ENCODE measurements at places on chromosomes 2 and 18.

DNA sequence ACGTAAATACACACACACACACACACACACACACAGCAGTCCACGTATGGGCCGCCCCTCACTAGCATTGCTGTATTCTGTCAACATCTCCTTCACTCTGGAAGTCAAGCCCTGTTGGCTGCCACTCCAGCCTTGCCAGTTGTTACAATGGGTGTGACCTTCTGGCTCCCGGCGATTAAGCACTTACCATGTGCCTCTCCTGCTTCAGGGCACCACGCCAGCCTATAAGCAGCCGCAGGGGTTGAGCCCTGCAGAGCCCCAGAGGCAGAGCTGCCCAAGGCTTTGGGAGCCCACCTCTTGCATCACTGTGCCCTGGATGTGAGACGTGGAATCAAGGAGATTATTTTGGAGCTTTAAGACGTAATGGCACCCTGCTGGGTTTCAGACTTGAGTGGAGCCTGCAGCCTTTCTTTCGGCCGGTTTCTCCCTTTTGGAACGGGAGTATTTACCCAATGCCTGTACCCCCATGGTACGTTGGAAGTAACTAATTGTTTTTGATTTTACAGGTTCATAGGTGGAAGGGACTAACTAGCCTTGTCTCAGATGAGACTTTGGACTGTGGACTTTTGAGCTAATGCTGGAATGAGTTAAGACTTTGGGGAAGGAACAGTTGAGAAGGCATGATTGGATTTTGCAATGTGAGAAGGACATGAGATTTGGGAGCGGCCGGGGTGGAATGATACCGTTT is 54.5 kb upstream of the ROCK2 start:
- no peak for DNase-seq

DNA sequence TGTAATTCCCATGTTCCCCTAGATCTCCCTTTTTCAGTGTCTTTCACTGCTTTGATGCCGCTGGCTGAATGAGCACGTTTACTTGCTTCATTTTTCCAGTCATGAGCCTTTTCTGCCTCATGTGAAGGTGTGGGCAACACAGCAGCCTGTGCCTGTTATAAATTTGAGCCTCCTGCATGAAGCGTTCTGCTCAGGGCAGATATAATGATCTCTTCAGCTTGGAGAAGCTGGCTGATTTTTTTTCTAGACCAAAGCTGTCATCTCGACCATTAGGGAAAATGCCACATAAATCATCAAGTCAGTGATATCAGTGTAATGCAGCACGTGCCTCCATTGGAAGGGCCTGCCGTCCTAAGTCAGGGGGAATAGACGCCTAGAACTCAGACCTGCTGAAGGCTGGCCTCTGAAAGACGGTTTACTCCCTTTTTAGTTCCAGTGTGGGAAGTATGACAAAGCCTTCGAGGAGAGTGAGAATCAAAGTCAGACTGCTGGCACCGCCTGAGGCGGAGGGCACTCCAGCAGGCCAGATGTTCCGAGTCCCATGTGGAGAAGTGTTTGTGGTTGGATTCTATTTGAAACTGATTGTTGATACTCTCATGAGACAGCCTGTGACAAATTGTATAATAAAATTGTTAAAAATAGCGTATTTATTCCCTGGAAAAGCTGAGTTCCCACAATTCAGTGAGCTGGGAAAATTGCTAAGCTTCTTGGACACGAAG is 196.5 kb downstream of the MYO1B start:
- DNase-seq = no peak

GRCh38 chr18:55007602-55008001 is 48.3 kb upstream of the CCDC68 start:
- DNase-seq = no peak

DNA sequence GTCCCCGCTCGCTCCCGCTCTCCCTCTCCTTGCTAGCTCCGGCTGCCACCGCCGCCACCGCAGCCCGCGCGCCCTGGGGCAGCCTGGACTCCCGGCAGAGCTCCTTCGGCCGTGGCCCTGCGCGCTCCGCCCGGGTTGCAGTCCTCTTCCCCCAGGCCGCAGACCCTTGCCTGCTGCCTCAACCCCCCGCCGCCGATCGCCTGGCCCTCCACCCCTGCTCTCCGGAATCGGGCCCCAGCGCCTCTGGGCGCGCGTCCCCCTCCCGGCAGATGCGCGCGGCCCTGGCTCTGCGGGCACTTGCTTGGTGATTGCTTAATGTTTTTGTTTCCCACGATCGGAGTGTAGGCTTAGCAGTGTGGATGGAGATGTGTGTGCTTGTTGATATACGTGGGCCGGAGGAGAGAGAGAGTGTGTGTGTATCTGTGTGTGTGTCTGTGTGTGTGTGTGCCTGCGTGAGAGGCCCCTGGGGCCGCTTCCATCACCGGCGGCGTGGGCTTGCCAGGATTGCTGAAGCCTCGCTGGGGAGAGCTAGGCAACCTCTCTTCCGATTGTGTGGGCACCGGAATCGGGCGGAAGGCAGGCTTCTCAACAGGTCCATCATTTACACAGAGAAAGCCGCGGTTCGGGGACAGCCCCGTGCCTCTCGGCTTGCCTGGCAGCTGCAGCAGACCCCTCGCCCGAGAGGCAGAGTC is 877 bp downstream of the INHBB start:
- no peak for DNase-seq

- no peak for DNase-seq
Observed at GRCh38 chr2:55420439-55420725, 726 bp upstream of the CCDC88A start.

DNA sequence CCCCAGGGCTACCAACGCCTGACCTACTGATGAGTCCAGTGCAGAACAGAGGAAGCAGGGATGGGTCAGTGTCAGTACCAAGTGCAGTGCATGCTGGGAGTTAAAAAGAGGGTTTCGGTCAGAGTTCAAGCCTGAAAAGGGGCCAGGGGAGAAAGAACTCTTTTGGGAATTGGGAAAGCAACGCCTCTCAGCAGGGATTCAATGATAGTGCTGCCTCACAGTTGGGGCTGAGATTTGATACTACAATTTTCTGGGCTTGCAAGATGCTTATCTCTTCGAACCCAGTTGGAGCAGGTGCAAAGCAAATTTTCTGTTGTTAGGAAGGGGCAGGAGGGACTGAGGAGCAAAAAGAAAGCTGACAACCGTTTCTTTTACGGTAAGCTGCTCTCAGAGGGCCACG is 82.6 kb downstream of the CERKL start:
- DNase-seq = no peak

DNA sequence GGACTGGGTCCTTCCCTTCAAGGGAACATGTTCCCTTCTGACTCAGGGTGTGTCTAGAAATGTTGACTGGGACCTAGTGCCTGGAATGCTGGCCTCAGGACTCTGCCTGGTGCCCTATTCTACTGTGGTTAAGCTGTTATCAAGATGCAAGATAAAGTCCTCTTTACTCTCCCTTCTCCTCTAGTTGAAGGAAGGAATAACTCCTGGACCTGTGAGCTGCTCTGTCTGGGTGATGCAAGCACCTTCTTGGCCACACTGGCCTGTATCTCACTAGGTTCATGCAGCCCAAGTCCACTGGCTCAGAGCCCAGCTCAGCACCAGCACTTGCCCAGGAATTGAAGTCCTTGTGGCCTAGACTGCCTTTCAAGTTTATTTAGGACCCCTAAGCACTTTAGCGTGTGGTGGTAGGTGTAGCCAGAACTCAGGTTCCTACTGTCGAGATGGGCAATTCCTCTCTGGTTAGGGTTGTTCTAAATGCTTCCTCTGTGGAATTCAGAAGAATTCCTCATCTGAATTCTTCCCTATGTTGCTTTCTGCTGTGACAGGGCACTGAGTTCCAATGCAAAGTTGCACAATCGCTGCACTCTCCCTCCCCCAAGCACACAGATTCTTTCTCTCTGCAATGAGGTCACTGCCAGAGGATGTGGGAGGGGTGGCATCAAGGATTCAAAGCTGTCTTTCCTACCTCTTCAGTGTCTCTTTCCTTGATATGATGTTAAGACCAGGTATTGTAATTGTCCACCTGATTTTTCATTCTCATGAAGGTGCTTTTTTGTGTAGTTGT is 54.7 kb downstream of the VWC2L start:
- no peak for DNase-seq

DNA sequence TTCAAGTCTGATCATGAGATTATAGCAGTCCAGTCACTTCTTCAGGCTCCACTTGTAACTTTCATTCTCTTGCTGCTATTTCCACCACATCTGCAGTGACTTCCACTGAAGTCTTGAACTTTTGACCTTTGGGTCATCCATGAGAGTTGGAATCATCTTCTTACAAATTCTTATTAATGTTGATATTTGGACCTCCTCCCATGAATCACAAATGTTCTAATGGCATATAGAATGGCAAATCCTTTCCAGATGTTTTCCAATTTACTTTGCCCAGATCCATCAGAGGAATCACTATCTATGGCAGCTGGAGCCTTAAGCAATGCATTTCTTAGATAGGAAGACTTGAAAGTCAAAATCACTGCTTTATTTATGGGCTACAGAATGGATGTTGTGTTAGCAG is 159.4 kb downstream of the LTBP1 start:
- DNase-seq = no peak

- no peak for DNase-seq
Observed at GRCh38 chr2:209942936-209943605, 59.4 kb upstream of the RPE start.

- no peak for DNase-seq
Observed at GRCh38 chr18:65725251-65726050, 25.4 kb upstream of the CDH7 start.

- no peak for DNase-seq
Observed at GRCh38 chr18:70523035-70523791, 234.4 kb downstream of the SOCS6 start.

GRCh38 chr2:63035660-63036059 is 15.0 kb upstream of the OTX1 start:
- DNase-seq = no peak

GRCh38 chr2:23432531-23432930 is 47.6 kb downstream of the KLHL29 start:
- DNase-seq = no peak

DNA sequence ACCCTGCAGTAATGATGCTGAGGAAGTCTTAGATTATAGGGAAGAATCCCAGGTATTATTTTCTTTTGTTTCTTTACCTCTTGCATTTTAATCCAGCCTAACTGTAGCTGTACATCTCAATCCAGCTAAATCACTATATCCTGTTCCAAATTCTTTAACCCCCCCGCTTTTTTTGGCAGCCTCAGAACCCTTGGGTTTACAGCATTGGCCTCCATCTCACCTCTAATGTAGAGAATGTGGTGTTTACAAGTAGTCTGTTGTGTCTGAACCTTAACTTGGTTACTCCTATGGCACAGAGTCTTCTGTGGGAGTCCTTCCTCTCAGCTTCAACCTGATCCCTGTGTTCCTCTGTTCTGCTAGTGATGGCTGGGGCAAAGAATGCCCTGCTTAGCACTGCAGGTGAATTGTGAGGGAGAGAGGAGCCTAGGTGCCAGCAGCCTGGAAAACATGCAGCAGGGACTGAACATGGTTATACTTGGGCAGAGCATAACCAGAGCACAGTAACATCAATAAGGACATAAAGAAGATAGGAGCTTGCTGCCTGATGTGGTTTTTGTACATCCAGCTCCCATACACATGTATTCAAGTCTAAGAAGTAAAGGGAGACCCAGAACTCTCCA is 130.2 kb downstream of the FAM124B start:
- DNase-seq = no peak

DNA sequence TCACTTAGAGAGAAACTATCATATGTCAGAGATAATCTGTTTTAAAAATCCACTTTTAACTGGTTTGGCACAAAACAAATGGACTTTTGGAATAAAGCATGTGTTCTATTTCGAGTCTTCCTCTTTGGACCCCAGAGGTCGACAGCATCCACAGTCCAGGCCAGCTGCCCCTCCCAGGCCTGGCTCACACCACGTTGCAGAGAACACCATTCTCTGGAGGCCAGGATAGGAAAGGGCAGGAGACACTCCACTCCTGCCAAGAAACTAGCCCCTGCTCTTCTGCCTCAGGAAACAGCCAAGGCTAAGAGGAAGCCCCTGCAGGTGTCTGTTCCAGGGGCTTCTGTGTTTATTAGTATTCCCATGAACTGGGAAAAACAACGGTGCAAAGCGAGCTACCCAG is 456.6 kb upstream of the ID2 start:
- no peak for DNase-seq

DNA sequence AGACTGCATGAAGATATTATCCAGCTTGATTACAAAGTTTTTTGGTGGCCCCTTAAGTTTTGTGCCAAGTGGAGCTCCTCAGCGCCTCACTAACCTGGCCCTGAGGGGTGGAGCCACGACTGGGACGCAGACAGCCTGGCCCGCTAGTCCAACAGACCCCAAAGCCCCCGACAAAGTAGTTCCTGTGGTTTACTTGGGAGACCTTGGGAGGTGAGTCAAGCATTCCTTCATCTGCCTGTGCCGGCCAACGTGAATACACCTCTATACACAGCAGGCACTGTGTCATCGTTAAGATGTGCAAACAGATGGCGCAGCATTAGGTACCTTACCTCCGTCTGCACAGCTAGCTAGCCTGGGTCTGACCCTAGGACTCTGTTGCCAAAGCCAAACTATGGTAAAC is 55.0 kb upstream of the LAMA1 start:
- DNase-seq = no peak

GRCh38 chr2:134231301-134231964 is 22.4 kb upstream of the MGAT5 start:
- DNase-seq = no peak

- no peak for DNase-seq
Observed at GRCh38 chr2:55776479-55776878, 82.8 kb upstream of the PNPT1 start.

DNA sequence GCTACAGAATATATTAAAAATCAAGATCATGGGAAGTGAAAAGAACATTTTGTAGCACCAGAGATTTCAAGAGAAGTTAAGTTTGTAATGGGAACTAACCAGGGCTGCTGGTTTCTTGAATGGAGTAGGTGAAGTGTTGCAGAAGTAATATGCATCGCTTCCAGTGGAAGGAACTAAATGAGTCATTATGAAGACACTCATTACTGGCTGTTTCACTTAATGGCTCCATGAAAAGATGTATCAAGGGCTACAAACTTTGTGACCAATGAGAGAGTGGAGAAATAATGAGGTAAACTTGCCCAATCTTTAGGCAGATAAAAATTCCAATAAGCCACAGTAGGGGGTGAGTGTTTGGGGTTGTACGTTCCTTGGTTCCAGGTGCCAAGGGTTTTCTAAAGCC is 380.4 kb upstream of the POU3F3 start:
- DNase-seq = no peak

GRCh38 chr18:21904856-21905255 is 164.3 kb downstream of the MIB1 start:
- DNase-seq = no peak

DNA sequence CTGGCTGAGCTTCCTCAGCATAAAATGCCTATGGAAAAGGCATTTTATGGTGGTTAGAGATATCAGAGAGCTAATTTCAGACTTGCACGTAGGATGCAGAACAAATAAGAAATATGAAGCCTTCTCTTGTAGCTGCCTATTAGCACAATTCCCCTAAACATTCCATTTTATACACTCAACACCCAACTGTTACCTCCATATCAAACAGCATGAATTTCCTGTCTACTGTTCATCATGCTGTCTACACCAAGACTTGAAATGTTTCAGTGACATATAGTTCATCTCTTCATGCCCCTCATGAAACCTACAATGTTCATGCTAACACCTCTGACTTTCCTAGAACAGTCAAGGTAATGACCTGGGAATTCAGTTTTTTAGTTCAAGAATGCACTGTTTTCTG is 249.9 kb downstream of the PIEZO2 start:
- no peak for DNase-seq

Measured in activated CD4-positive, alpha-beta T cell treated with anti-CD3 and anti-CD28 coated beads, Interleukin-2, amount 50 U/mL, for 4 hours (primary cell).